ENCODE measurements at places on chromosomes 2 and 18.

- no peak for DNase-seq
Observed at GRCh38 chr2:115529627-115530026, 1087.2 kb downstream of the DPP10 start.

DNA sequence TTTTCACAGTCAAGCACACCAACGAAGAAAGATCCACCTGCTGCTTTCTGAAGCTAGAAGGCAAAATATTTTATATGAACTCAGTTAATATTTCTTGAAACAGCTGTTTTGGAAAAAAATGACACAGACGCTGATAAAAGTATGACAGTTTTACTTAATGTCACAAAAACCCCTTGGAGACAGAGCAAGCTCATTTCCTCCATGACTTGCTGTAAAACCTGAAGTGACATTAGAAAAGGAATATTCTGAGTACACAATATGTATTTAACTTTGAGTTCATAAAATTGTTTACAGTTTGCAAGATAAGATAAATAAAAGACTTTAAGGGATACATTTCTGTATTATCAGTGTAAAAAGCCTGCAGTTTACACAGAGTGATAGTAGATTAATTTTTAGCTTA is 105.4 kb downstream of the DSEL start:
- DNase-seq: no peak

GRCh38 chr2:218343591-218343990 is 13.1 kb upstream of the CATIP start:
- no peak for DNase-seq

DNA sequence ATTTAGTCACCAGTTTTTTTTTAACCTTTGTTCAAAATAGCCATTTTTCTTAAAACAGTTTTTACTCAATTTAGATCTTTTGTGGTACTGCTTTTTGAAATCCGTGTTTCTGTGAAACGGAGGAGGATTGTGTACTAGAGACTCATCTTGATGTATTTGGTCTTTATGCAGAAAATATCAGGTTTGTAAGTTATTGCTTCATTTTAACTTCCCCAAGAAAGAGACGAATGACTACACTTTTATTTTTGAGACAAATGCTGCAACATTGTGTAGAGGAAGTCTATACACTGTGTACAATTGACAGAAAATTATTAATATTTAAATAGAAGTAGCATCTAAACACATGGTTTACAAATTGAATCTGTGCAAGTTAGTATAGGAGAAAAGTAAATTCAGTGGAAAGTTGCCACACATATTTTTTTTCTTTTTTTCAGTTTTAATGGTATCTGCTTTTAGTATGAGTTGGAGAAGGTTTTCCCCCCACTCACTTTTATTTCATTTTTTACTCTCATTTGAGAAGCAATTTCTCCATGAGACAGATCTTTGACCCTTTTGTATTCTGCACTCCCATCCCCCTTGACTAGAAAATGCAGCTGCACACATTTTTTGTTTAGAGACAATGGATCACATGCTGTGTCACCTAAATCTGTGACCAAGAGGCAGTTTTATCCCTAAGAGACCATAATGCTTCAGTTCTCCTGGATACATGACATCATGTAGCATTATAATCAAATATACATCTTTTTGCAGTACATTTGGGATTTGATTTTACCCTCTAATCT is 200.8 kb upstream of the STON1 start:
- no peak for DNase-seq

- DNase-seq: no peak
Observed at GRCh38 chr2:23824777-23825212, 102.1 kb downstream of the ATAD2B start.

GRCh38 chr2:66488946-66489345 is 54.0 kb downstream of the MEIS1 start:
- no peak for DNase-seq

- DNase-seq: no peak
Observed at GRCh38 chr2:219598308-219599078, 836 bp downstream of the STK11IP start.

GRCh38 chr18:8952769-8953760 is 149.4 kb upstream of the NDUFV2 start:
- no peak for DNase-seq

- no peak for DNase-seq
Observed at GRCh38 chr2:222652491-222653255, 3.2 kb downstream of the FARSB start.

GRCh38 chr2:104425850-104426595 is 427.9 kb upstream of the POU3F3 start:
- no peak for DNase-seq

DNA sequence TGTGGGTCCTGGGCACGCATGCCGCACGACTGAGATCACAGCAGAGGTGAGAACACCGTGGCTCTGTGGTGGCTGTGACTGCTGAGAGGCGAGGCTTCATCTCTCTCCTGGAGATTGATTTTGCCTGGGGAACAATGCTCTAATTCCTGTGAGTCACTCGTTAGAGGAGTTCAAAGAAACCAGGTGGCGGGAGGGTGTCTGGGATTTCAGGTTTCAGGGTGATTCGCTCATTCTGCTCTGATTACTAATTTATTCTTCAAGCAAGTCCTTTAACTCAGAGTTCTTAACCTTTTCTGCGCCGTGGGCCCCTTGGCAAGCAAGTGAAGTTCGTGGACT is 56.3 kb downstream of the GLI2 start:
- no peak for DNase-seq

Data from liver (tissue), 10 donors.